ENCODE measurements at places on chromosomes 1 and 21. TPM values are rescaled to one million over a fixed set of nuclear protein-coding genes. Genes with fewer than 3 reads are reported as not detected.

DNA sequence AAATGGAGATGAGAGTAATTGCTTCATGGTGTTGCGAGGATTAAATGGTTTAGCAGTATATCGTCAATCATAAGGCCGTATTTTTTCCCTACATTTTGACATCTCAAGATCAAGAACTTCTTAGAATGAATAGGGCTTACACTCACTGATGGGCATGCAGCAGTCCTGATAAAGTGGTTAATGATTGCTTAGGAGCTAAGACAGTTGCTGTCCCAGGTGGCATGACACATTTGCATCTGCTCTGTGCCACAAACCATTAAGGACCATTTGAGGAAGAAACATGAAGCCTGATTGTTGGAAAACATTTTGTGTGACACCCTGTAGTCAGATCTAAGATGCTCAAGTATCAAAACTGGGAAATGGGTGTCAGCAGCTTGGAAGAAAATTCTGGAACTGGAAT, 81.0 kb upstream of the SGIP1 start:
- no peak for DNase-seq

Gene ELF3
- 0.56 TPM for total RNA-seq

- no peak for DNase-seq
Measured at GRCh38 chr1:176926330-176927086, 238.0 kb downstream of the ASTN1 start.

Gene WDR64
- 0.80 TPM for total RNA-seq

GRCh38 chr1:221363039-221363438, 378.9 kb downstream of the DUSP10 start:
- DNase-seq = no peak

Gene CLCA1
- not detected for total RNA-seq

Gene CRB1
- not detected for total RNA-seq

- DNase-seq = no peak
Measured at GRCh38 chr1:38123356-38124135, 77.0 kb upstream of the POU3F1 start.

Gene RUNX3
- 1.8 TPM for total RNA-seq

- no peak for DNase-seq
Measured at GRCh38 chr1:85134583-85135391, 66.0 kb downstream of the SYDE2 start.

DNA sequence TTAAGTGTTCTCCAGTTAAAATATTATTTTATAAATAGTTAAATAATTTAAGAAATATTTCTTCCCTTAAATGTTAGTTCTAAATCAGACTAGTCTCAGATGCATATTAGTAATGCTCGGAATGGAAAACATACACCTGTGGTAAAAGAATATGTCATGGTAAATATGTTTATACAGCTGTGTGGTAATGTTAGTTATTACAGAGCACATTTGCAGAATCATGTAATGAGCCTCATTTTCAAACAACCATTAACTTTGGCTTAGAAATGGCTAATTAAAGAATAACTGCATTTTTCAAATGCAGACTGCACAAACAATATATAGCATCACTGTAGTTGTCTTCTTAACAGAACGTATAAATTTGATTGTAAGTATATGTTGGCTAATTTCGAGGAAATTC, 90.3 kb downstream of the DISP1 start:
- no peak for DNase-seq

- no peak for DNase-seq
Measured at GRCh38 chr1:91924146-91924545, 25.1 kb upstream of the BRDT start.

- no peak for DNase-seq
Measured at GRCh38 chr1:177069490-177069889, 95.0 kb downstream of the ASTN1 start.

DNA sequence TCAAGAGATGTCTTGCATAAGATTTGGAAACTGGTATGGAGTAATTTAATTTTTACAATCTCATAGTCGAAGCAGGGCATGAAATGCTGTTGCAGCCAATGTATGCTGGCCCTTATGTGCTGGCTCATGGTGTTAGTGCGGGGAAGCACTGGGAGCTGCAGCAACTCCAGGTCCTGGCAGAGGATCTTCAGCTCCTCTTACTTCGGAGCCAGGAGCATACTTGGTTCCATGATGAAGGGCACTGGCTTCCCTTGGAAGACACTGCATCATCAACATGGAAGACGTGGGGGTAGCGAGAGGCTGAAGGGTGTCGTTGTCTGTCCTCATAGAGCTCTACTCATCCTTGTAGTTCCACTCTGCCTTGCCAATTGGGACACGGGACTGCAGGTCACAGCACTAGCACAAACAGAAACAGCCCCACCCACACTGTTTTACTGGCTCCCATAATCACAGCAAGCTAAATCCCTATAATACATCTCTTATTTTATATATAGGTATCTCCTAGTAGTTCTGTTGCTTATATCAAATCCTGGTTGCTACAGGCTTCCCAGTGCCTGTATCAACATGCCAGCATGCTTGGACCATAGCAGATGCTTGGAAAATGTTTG, 22.4 kb downstream of the PLA2G2D start:
- DNase-seq = no peak

GRCh38 chr1:62142496-62142895, 52.2 kb upstream of the L1TD1 start:
- DNase-seq = no peak

- no peak for DNase-seq
Measured at GRCh38 chr1:151485685-151486255, 25.4 kb upstream of the CGN start.

GRCh38 chr1:112889052-112889768, 66.8 kb downstream of the SLC16A1 start:
- no peak for DNase-seq

DNA sequence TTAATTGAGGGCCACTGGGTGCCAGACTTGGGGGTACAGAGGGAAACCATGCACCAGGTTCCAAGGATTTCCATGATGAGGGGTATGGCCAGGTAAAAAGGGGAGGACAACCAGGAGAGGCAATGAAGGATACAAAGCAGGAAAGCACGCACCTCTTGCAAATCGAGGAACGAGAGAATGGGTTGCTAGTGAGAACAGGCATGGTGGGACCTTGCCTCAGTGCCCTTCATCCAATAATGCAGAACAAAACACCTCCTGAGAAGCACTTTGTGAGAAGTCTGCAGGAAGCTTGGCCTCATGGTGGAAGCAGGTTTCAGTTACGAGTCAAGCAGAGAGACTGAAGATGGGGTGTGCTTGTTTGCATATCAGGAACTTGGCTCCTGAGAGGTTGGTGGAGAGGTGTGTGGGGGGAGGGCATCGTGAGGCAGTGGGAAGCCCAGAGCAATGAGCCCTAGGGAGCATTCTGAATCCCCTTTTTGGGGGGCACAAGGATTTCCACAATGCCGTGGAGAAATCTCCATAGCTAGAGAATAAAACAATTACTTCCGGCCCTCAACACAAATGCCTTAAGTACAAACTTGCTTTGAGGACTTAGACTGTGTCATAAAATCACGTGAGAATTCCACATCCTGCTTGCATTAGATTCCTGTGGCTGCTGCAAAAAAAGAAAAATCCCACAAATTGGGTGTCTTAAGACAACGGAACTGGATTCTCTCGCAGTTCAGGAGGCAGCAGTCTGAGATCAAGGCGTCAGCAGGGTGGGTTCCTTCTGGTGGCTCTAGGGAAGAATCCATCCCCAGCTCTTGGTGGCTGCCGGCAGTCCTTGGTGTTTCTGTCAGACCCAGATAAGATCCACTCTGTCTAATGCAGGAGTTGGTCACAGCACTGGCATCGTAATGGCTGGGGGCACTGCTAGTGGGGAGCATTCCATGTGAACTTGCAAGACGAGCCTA, 54.9 kb upstream of the BACE2 start:
- DNase-seq = no peak

Gene HIVEP3
- total RNA-seq = 8.9 TPM

- DNase-seq = no peak
Measured at GRCh38 chr1:22598736-22599135, 35.4 kb downstream of the EPHA8 start.

GRCh38 chr21:45209685-45210284, 77.9 kb downstream of the POFUT2 start:
- no peak for DNase-seq

- no peak for DNase-seq
Measured at GRCh38 chr1:167714098-167714438, 7.7 kb upstream of the MPZL1 start.

DNA sequence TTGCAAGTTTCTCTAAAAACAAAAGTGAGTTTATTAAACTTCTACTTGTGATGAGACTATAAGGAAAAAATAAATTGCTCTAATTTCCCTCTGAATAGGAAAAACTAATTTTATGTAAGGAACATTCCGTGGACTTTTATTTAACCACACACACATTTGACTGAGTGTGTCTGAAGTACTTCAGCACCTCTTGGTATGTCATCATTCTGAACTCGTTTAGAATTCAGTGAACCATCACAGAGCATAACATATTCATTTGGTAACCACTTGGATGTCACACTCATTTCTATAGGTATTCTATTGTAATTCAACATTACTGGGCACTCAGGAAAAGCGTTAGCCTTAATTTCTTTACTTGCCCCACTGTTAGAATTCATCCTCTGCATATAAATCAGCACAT, 79.1 kb downstream of the RGS21 start:
- no peak for DNase-seq

- DNase-seq = no peak
Measured at GRCh38 chr1:167474191-167474641, 44.1 kb downstream of the CD247 start.

DNA sequence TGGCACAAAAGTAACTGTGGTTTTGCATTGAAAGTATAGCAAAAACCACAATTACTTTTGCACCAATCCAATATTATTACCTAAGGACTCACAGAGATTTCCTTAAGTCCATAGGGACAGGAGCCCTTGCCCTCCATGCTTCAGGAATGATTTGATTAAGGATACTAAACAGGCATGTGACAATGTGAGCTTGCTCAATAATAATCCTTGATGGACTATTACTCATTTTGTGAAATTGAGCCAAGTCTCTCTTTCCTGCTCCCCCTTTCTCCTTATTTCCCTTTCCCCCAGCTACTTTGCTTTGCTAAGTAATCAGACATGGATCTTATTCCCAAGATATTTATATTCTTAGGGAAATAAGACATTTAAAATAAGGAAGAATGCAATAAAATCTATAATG, 21.6 kb upstream of the RGL1 start:
- DNase-seq = no peak

GRCh38 chr1:242425232-242425631, 99.3 kb downstream of the PLD5 start:
- DNase-seq = no peak

Gene CFHR2
- total RNA-seq = not detected

Gene COL24A1
- 0.74 TPM for total RNA-seq

DNA sequence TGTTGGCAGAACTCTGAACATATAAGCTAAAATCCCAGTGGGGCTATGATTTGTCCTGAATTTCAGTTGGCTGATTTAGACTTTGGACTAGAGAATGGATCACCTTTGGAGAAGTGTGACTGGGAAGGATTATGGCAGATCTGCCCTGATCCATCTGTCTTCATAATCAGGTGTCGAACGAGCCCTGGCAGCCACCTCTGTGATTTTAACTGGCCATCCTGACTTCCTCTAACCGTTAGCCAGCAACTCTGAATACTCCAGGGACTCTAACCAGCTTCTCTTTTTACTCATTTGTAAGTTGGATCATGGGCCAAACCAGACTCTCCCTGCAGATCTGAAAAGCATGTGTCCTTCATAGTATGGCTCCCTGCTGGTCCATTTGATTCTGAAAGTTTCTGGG, 32.0 kb downstream of the ACTN2 start:
- no peak for DNase-seq

DNA sequence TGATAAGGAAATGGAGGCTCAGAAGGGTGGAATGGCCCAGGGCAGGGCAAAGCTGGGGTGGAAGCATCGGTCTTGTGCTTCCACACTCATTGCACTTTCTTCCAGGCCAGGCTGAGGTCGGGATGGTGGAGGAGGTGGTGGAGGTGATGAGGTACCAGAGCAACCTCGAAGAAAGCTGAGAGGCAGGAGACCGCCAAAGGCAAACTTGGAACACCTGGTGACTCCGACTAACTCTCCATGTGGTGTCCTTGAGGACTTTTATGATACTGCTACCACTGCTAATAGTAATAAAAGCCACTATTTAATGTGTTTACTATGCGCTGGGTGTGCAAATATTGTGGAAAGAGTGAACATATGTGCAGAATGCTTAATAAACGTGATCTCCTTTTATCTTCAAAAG, 16.9 kb upstream of the BTG2 start:
- DNase-seq = no peak

GRCh38 chr1:235075048-235075776, 53.4 kb downstream of the TOMM20 start:
- DNase-seq = no peak

GRCh38 chr1:179205284-179205683, 24.2 kb downstream of the ABL2 start:
- no peak for DNase-seq

Gene EPHA10
- total RNA-seq = 0.13 TPM

DNA sequence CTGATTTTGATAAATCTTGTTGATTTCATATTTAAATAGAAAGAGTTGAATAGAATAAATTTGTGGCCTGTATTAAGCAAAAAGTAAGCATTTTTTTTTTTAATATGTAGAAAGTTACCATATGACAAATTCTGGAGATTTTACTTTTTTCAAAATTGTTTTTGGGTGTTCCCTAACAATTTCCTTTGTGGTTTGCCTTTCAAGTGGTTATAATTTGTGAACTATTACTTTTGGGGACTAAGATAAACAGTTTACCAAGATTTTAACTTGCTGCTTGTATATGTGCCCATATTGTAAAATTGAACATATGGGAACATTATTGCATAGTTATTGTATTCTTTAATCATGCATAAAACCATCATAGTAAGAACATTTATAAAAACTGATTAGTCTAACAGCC, 34.6 kb downstream of the SLC30A7 start:
- no peak for DNase-seq

DNA sequence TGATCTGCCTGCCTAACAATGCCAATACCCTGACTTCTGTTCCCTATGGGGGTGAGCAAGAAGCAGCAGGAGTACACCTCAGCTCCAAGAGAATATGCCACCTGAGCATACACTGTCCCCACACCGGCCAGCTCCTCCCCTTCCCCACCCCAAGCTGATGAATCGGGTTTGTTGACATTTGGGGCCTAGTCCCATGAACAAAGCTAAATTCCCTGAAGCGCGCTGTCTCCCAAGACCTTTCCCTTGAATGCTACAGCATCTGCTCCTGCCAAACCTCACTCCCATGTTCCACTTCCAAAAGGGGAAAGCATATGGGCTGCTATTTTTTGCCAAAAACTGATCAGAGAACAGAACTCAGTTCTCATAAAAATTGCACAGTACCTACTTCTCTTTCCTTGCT, 220.4 kb upstream of the CAMK1G start:
- DNase-seq = no peak

GRCh38 chr1:116762781-116763115, 8.5 kb downstream of the CD2 start:
- no peak for DNase-seq
